Epithelial cell of alveolus of lung (primary cell): ENCODE measurements at places on chromosomes 3 and 15. TPM values are rescaled to one million over a fixed set of nuclear protein-coding genes. Genes with fewer than 3 reads are reported as not detected.

Gene WNT7A
- total RNA-seq: 1.3 TPM in 1 of 2 replicates, not detected in the other

Gene ELL3
- total RNA-seq: 3.2 and 3.7 TPM in 2 replicates

Gene FAM227B
- 3.2 and 4.3 TPM in 2 replicates for total RNA-seq

Gene TMEM108
- 1.0 and 1.1 TPM in 2 replicates for total RNA-seq

Gene PRR23E
- not detected in 2 replicates for total RNA-seq

Gene TIPIN
- 3.5 and 8.9 TPM in 2 replicates for total RNA-seq

Gene SNRPA1
- 38.3 and 43.5 TPM in 2 replicates for total RNA-seq

Gene KNG1
- total RNA-seq: not detected in 2 replicates

Gene MFN1
- 19.5 and 26.5 TPM in 2 replicates for total RNA-seq

Gene MKRN3
- 0.08 TPM in 1 of 2 replicates, not detected in the other for total RNA-seq

Gene GOLGA8O
- total RNA-seq: 0.24 TPM in 1 of 2 replicates, not detected in the other

Gene CYP1A1
- 0.13 and 0.48 TPM in 2 replicates for total RNA-seq

Gene TF
- 0.08 and 0.13 TPM in 2 replicates for total RNA-seq

Gene ENTPD3
- total RNA-seq: 1.2 TPM in 1 of 2 replicates, not detected in the other

Gene SH2D7
- not detected in 2 replicates for total RNA-seq

Gene CCR8
- not detected in 2 replicates for total RNA-seq

Gene SLC9C1
- total RNA-seq: 0.26 TPM in 1 of 2 replicates, not detected in the other

Gene ITIH1
- not detected in 2 replicates for total RNA-seq

Gene LMAN1L
- not detected in 2 replicates for total RNA-seq

Gene MCF2L2
- total RNA-seq: 0.52 and 1.4 TPM in 2 replicates
